ENCODE measurements at places on chromosomes 4 and X.
A peak's percentile ranks its signal among the peaks of the same experiment; 100 is the strongest.

GRCh38 chrX:47366041-47366722 lies 4.2 kb upstream of the ZNF157 start:
- DNase-seq, result peak; percentile 91

DNA sequence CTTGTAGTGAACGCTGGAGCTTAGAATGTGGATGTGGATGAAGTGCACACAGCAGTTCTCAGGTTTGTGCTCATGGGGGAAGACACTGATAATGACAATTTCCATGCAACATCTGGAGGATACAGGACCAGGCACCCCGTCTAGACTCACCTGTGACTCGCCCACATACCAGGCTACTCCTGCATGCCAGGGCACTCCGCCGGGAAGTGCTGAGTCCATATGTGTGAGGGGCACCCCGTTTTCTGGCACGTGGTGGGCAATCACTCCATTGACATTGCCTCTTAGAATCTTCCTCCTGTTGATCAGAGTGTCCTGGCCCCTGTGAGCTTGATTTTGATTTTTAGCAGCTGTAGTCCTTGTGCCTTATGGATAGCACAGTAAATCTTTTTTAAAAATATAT lies 90.9 kb upstream of the LRPAP1 start:
- DNase-seq, result no peak

- peak; percentile 20 for DNase-seq
Measured at GRCh38 chr4:6840062-6840976, 57.8 kb downstream of the KIAA0232 start.

DNA sequence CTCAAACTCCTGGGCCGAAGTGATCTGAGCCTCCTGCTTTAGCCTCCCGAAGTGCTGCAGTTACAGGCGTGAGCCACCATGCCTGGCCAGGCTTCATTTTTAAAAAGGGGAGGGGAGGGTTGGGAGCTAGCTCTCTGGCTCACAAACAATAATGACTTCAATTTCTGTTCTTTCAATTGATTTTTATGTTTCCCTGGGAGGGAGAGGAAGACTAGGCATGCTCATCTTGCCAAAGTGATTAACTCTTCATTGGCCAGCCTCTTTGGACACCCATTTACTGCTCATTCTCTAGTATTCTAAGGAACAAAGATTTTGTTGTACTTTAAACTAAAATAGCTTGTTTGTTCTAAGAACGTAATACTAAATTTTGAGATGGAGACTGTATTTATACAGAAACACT lies 43.4 kb upstream of the TRIM2 start:
- no peak for DNase-seq

- DNase-seq, result peak; percentile 36
Measured at GRCh38 chr4:37889849-37890800, 759 bp upstream of the TBC1D1 start.

- DNase-seq, result no peak
Measured at GRCh38 chr4:85243857-85244256, 231.1 kb upstream of the ARHGAP24 start.
